SW 1271 (cell line): ENCODE measurements at places on chromosomes 3 and 15.

DNA sequence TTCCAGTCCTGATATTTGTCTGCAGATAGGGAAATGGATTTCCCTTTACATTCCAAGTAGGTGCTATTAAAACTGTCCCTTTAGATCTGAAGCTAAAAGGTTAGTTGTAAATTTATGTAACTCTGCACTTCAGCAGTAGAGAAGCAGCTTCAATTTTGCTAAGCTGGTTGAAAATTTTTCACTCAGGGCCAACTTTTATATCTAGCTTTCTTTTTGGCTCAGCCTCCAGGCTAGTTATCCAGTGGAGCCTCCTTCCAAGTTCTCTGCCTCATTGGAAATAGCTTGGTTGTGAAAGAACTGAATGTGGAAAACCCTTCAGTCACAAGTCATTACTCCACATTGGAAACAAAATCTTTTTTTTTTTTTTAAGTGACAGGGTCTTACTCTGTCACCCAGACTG is 8.2 kb upstream of the ZNF660 start:
- no peak for DNase-seq

- no peak for DNase-seq
Observed at GRCh38 chr3:139534992-139535879, 4.3 kb downstream of the RBP1 start.

- DNase-seq = no peak
Observed at GRCh38 chr15:51267703-51268083, 70.7 kb downstream of the CYP19A1 start.

DNA sequence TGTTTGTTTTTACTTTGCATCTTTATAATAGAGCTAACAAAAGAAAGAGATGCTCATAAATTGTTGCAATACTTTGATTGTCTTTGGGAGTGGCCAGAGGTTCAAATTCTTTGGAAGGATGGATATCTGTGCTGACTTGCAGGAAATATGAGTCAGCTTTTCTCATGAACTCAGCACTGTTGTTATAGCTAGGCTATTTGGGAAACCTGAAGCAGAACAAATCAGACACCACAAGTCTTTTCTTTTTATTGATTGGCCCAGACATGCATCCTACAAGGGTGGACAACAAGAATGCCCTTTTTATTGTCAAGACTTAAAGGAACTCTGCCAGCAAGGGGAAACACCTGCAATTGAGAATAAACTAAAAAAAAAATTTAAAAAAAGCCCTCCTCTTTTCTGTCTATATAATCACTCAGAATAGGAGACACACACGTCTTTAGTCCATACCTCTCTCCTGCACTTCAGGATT is 4.6 kb upstream of the DENND4A start:
- DNase-seq = peak; percentile 22

- DNase-seq = no peak
Observed at GRCh38 chr3:18194431-18194830, 230.7 kb downstream of the SATB1 start.

GRCh38 chr3:127740136-127740915 is 67.6 kb downstream of the ABTB1 start:
- DNase-seq = no peak

- no peak for DNase-seq
Observed at GRCh38 chr15:91874992-91875660, 21.6 kb downstream of the SLCO3A1 start.

GRCh38 chr3:8668216-8668615 is 23.6 kb upstream of the SSUH2 start:
- DNase-seq = no peak

DNA sequence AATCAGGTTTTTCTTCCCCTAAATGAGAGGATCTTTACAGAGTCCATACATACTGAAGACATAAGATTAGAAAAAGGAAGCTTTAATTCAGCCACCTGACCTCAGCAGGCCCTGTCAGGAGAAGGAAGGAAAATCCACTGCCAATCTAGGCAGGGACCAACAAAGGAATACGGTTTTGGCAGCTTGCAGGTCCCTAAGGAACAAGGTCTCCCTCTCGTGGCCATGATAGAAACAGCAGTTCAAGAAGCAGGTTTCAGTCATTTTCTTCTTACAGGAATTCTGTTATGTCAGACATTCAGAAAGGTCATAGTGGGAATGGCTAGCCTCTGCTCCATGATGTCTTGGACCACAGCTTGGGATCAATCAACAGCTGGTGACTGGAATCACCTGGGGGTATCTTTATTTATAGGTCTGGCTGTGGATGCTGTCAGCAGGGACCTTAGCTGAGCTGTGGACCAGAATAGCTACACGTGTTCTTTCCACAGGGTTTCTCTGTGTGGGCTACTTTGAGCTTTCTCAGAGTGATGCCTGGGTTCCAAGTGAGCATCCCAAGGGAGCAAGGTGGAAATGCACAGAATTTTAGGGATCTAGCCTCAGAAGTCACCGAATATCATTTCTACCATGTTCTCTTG is 9.4 kb upstream of the CMSS1 start:
- peak; percentile 5 for DNase-seq

GRCh38 chr3:43394041-43394554 is 107.8 kb downstream of the SNRK start:
- peak; percentile 10 for DNase-seq

DNA sequence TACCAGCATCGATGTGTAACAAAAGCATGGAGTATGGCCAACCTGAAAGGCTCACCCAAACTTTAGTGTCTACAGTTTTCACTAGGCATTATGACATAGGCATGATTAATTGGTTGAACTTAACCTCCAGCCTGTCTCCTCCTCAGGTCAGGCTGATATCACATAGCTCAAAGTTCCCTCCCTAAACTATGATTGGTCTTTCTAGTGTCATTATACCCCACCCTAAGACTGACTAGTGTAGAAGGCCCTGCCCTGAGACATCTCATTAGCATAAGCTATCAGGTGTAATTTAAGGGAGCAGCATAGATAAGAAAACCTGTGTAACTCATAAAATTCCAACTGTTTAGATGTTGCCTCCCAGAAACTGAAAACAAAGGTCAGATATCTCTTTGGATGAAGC is 195.2 kb downstream of the ALCAM start:
- DNase-seq = no peak

DNA sequence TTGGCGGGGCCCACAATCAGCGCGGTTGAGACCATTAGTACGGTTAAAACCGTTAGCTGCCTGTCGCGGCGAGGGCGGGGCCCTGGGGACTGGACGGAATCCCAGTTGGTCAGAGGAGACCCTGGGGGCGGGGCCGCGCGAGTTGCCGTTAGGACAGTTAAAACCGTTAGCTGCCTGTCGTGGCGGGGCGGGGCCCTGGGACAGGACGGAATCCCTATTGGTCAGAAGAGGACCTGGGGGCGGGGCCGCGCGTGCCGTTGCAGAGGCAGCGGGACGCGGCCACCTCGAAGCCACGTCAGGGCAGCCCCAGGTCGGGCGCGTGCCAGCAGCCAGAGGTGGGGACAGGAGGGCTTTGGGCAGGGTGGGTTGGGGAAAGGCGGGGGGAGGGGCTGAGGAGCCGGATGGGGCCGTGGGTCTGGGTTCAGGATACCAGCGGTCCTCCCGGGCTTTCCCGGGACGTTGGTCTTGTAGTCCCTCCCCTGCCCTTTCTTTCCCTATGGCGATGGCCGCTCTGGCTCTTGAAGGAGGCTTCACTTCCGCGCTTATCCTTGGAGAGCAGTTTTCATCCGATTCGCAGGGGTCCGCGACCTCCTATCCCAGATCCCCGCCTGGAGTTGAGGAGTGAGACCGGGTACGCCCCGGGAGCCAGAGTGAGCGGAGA is 28.0 kb downstream of the KLHDC8B start:
- no peak for DNase-seq

DNA sequence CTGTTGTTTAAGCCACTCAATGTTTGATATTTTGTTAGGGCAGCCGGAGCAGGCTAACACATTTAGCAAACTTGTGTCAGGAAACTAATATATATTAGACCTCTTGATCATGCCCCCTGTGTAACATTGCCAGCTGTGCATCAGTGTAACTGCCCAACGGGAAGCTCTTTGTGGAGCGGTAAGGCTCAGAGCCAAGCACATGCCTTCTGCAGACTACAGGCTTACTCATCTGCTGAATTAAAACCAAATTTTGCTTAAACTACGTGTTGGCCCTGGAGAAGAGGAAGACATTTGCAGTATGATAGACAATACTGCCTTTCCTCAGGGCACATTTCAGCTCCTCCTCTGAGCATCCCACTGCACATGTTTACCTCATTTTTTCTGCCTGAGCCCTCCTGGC is 50.5 kb upstream of the KCNMB2 start:
- no peak for DNase-seq

DNA sequence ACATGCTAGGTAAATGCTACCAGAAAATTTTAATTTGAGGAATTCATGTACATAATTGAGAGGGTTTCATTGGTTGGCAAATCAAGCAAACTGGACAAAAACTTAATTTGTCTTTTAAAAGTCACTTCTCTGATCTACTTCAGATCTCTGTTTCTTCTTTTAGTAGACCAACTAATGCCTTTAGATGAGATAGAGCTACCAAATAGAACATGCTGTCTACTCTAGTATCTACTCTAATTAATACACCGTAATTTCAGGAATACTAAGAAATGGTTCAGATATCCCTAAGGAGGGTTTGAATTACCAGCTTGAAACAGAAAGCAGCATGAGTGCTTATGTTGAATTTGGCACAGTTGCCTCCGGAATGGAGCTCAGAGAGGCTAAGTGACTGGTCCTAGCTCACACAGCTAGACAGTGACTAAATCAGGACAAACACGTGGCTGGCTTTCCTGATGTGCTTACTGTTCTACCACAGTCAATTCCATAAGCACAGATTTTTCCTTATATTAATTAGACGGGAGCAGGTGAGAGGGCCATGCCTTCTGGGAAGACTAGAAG is 225.1 kb downstream of the ITPR1 start:
- no peak for DNase-seq

DNA sequence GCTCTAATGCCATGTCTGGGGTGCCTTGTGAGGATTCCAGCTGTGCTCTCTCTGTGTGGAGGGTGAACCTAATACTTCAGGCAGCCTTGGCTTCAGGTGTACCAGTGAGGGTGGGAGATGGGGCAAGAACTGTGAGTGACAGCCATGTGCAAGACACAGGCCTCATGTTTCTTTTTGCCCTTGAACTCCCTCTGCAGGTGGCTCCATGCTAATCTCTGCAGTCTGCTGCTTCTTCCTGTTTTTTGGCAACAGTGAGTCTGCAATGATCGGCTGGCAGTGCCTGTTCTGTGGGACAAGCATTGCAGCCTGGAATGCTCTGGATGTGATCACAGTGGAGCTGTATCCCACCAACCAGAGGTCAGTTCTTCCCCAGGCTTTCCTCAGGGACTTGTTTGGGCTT is 189.3 kb downstream of the SV2B start:
- peak; percentile 10 for DNase-seq
